ENCODE measurements at places on chromosomes 3 and 15. TPM values are rescaled to one million over a fixed set of nuclear protein-coding genes. Genes with fewer than 3 reads are reported as not detected.

The ADPGK gene
- total RNA-seq, result 48.7 TPM

The UBAP1L gene
- 0.65 TPM for total RNA-seq

The IL17RD gene
- 0.32 TPM for total RNA-seq

The NR2E3 gene
- total RNA-seq, result 0.15 TPM
